ENCODE measurements at places on chromosomes 11 and 22.
A peak's percentile ranks its signal among the peaks of the same experiment; 100 is the strongest.

- no peak for DNase-seq
Observed at GRCh38 chr11:47192111-47192510, 5.9 kb upstream of the PACSIN3 start.

- no peak for DNase-seq
Observed at GRCh38 chr11:105622016-105622415, 12.1 kb downstream of the GRIA4 start.

- no peak for DNase-seq
Observed at GRCh38 chr11:100990931-100991330, 138.7 kb downstream of the PGR start.

DNA sequence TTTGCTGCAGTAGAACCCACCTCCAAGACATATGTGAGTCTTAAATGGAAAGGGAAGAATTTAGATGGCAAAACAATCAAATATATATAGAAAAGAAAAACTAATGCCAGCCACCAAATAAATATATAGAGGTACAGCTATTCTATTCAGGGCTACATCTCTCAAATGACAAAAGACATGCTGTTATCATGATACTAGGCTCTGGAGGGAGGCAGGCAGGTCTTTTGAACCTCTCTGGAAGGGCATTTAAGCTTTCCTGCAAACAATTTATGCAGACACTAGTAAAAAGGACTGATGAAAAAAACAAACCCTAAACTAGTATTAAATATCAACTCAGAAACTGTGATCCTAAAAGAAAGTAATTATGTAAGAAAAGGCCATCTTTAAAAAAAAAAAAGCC, 24.4 kb downstream of the UEVLD start:
- DNase-seq = no peak

GRCh38 chr11:78205256-78205655, 16.5 kb downstream of the USP35 start:
- DNase-seq = no peak

DNA sequence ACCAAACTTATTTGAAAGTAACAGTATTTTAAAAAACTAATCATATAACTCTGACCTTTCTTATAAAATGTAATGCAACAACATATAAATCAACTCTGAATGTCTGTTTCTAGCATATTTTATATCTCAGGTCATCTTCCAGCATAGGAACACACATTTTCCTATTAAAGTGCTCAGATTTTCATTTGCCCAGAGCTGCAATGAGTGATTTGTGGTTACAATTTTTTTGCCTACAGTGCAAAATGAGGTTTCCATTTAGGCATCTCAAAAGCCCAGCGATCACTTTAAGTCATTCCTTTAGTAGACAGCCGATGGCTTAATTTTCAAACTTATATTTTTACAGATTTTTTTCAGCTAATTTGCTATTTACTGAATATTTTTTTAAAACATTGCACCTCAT, 1.0 kb downstream of the LYVE1 start:
- peak; percentile 64 for DNase-seq

GRCh38 chr11:126058105-126058874, 4.4 kb downstream of the CDON start:
- DNase-seq = no peak

DNA sequence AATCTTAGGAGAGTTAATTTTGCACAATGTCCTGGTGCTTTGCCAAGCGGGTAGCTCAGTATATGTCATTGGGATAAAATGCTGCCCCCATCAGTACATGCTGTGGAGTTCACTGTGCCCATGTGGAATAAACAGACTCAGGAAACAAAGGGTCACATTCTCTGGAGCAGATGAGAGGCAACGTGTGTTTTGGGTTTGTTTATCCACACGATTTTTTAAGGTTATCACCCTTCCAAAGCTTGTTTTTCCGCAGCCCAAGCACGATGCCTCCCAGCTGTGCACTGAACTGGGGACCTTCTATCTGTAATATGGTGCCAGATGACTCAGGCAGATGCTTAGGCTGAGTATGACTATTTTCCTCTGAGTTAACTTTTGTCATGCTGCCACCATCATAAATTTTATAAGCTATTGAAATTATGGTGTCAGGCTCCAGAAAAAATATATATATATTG, 6.5 kb downstream of the OR4D6 start:
- DNase-seq = no peak

- DNase-seq = no peak
Observed at GRCh38 chr11:122094836-122095235, 21.2 kb downstream of the BLID start.

DNA sequence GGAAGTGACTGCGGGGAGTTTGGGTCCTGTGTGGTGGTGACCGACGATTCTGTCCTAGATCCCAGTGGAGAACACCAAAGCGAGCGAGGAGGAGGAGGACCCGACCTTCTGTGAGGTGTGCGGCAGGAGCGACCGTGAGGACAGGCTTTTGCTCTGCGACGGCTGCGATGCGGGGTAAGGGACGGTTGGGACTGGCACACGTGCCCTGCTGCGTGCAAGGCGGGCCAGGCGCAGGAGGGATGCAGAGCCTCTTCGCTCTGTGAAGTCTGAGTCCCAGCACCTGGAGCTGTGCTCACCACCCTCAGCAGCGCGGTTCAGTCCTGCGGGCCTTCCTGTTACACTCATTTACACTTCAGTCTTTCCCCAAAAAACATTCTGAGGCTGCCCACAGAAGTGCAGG, 16.2 kb downstream of the PHRF1 start:
- no peak for DNase-seq

- DNase-seq = no peak
Observed at GRCh38 chr11:11876458-11876857, 34.7 kb downstream of the USP47 start.

DNA sequence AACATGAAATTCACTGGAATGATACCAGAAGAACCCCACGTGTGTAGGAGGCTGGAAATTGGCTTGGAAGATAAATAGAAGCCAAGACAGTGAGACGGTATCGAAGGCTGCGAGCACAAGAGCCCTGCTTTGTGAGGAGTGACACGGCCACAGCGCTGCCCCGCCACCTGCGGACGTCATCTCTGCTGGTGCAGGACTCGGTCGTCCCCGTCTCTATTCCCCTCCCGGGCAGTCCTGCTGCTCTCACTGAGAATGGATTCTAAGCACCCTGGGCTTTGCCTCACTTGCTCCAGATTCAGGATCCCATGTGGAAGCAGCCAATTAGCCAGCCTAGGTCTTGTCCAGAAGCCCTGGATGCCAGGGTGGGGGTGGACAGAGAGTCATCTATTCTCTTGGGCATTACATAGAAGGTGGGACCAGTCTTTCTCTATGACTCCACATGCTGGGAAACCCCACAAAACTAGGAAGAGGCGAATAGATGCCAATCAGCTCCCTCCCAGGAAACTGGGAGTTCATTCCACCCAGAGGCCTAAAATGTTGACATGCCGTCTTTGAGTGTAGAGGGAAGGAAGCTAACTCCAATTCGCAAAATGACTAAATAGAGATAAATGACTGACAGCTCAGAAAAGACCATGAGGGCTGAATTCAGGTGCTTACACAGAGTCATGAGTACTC, 25.1 kb downstream of the APOL3 start:
- no peak for DNase-seq

- no peak for DNase-seq
Observed at GRCh38 chr11:45655831-45656230, 9.6 kb downstream of the CHST1 start.

DNA sequence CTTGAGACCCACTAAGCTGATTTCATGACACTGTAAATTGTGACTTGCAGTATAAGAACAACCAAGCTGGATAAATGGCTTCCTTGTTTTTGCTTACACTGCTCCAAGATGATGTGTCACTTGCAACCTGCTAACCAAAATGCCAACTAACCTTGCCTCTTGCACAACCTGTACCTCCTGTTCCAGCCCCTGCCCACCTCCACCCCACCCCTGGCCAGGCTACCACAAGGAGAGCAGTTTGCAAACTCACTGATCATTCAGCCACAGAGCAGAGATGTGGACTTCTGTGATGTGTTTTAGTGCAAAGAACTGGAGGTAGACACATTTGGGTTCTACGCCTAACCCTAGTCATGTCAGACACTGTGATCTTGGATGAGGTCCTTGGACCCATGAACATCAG, 4.3 kb upstream of the APOL6 start:
- no peak for DNase-seq

DNA sequence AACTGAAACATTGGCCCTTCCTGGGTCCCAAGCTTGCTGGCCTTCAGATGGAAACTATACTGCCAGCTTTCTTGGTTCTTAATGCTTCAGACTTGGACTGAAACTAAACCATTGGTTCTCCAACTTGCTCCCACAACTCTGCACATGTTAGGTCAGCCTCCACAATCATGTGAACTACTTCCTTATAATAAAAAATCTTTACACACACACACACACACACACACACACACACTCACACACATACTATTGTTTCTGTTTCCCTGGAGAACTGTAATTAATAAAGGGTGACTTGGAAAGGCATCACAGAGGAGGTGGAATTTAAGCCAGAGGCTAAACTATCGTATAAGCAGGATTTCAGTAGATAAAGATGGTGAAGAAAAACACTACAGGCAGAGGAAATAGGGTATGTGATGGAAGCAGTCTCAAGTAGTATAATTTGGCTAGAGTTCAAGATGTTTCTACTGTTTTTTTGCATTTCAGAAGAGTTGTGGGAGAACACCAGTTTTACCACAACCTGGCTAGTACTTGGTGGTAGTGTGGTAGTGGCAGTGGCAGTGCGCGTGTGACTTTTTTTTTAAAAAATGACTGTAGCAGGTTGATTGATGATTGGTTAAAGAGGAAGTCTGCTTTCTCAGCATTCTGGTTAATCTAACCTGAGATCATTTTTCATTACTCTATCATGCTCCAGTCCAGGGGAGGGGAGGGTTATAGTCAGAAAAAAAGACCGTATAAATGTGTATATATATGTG, 70.1 kb downstream of the PDE3B start:
- no peak for DNase-seq

DNA sequence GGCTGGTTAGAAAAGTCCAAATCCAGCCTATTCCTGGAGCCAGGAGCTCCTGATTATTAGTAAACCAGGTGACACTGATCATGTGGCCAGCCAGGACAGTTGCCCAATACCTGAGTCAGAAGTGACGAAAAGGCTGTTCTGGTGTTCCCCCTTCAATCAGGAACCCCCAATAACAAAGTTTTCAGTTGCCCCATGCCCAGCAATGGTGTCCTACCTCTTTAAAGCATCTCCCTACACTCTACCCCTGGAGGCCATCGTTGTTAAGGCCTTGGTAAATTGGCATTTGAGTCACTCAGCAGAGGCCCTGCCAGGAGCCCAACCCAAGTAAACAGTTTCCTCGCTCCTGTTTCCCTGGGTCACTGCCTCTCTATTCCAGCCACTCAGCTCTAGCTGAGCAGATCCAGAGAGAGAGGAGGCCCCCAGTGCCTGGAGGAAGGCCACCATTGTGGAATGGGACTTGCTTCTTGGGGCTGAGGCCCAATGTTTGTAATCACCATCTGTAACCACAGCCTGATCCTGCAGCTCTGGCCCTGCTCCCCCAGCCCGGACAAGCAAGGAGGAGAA, 25.0 kb downstream of the ARHGAP1 start:
- DNase-seq = peak; percentile 24

- DNase-seq = peak; percentile 36
Observed at GRCh38 chr11:30855383-30856006, 269.3 kb upstream of the MPPED2 start.

DNA sequence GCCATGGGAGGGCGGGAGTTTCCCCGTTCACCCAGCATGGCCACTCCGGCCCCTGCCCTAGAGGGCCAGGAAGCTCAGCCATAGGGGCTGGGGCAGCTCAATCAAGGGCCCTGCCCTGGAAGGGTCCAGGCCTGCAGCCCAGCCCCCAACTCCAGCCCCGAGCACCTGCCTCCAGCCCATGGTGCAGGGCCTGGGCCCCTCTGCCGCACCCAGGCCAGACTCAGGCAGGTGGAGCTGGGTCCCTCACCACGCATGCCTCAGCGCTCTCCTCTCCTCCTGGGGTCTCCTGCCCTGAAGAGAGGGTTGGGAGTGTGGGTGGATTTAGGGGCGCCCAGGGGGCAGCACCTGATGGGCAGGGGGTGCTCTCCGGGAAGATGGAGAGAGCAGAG, 13.1 kb downstream of the MLC1 start:
- DNase-seq = no peak

GRCh38 chr11:75667255-75667830, 1.5 kb downstream of the MAP6 start:
- DNase-seq = no peak

DNA sequence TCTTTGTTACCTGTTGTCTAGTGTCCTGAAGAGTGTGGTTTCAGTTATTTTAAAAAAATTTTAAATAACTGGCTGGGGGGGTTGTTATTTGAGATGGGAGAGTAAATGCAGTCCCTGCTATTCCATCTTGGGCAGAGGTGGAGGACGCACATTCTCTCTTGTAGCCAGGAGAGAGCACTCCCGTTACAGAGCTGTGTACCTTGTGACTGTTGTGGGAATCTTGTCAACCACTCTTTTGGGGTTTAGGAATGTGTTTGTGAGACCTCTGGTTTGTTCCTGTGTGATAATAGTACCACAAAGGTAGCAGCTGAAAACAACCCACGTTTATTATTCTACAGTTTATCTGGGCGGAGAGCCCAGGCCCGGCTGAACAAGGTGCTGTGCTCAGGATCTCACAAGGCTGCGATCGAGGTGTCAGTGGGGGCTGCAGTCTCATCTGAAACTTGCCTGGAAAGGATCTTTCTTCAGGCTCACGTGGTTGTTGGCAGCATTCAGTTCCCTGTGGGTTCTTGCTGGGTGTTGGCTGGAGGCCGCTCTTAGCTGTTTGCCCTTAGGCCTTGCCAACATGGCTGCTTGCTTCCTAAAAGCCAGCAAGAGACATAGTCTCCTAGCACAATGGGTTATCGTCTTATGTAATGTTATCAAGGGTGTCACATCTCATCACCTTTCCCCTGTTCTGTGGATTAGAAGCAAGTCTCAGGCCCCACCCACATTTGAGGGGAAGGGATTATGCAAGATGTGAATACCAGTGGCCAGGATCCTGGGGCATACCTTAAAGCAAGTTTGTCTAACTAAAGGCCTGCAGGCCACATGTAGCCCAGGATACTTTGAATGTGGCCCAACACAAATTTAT, 20.6 kb downstream of the IGHMBP2 start:
- no peak for DNase-seq

- no peak for DNase-seq
Observed at GRCh38 chr11:90434858-90435257, 212.0 kb upstream of the CHORDC1 start.

GRCh38 chr11:65891219-65892136, 1.0 kb downstream of the CCDC85B start:
- no peak for DNase-seq

- peak; percentile 26 for DNase-seq
Observed at GRCh38 chr22:50469377-50470305, 5.2 kb downstream of the SBF1 start.

GRCh38 chr11:115710426-115710825, 206.2 kb upstream of the CADM1 start:
- DNase-seq = no peak

Measured in fibroblast of skin of abdomen (primary cell).